ENCODE measurements at places on chromosomes 11 and 22. TPM values are rescaled to one million over a fixed set of nuclear protein-coding genes. Genes with fewer than 3 reads are reported as not detected.

Gene KRTAP5-1
- total RNA-seq, result not detected

Gene CD3D
- total RNA-seq, result not detected

Gene TMEM123
- total RNA-seq, result 214 TPM

Gene LRRC74B
- total RNA-seq, result not detected

Gene HSPA8
- total RNA-seq, result 3,307 TPM

Gene GRIK4
- total RNA-seq, result not detected

Gene MUC15
- total RNA-seq, result not detected

Gene CRY2
- total RNA-seq, result 47.0 TPM

Gene MRGPRX4
- total RNA-seq, result not detected

Gene GRM5
- total RNA-seq, result not detected

Gene VWCE
- total RNA-seq, result 8.6 TPM

Gene OR2D2
- not detected for total RNA-seq

Gene RNF121
- total RNA-seq, result 59.1 TPM

Gene ANO5
- total RNA-seq, result 3.7 TPM

Gene LARGE2
- total RNA-seq, result 10.9 TPM

Gene OR10D3
- total RNA-seq, result not detected

Gene UCP3
- 3.6 TPM for total RNA-seq

Gene CHORDC1
- total RNA-seq, result 244 TPM

Gene TEX54
- total RNA-seq, result 0.77 TPM

Gene SYCE3
- not detected for total RNA-seq

Gene PKDREJ
- not detected for total RNA-seq

Gene TRIM48
- total RNA-seq, result not detected

Gene PAMR1
- total RNA-seq, result 0.62 TPM

Gene PGM2L1
- 16.1 TPM for total RNA-seq

Gene LRRC56
- 2.5 TPM for total RNA-seq

Gene SLCO2B1
- 1.0 TPM for total RNA-seq

Gene CDKN1C
- total RNA-seq, result 3.5 TPM

Gene DDIAS
- total RNA-seq, result 41.5 TPM

Gene ZW10
- 31.4 TPM for total RNA-seq

Gene SLC25A45
- total RNA-seq, result 7.4 TPM

Gene MMP3
- 1.3 TPM for total RNA-seq

Gene GDPD4
- total RNA-seq, result not detected

Gene SHANK2
- 0.71 TPM for total RNA-seq

Gene FAM118A
- 58.3 TPM for total RNA-seq

Gene TMPRSS5
- total RNA-seq, result 2.9 TPM

Gene TSPAN18
- total RNA-seq, result 2.8 TPM

Gene SPTBN2
- total RNA-seq, result 21.1 TPM

Gene OR8D4
- total RNA-seq, result not detected

Gene APOA5
- not detected for total RNA-seq

Gene H19
- not detected for total RNA-seq

Gene SLC22A8
- total RNA-seq, result not detected

Gene NRIP3
- 1.6 TPM for total RNA-seq

Gene UPK3A
- total RNA-seq, result not detected

Gene IL18
- not detected for total RNA-seq

Gene OR6A2
- not detected for total RNA-seq

Gene FGF4
- not detected for total RNA-seq

Gene SLC22A12
- total RNA-seq, result not detected
